ENCODE measurements at places on chromosomes 6 and 20.

- DNase-seq: no peak
These were observed 374.1 kb upstream of the HTR1E start for GRCh38 chr6:86563197-86563596.

DNA sequence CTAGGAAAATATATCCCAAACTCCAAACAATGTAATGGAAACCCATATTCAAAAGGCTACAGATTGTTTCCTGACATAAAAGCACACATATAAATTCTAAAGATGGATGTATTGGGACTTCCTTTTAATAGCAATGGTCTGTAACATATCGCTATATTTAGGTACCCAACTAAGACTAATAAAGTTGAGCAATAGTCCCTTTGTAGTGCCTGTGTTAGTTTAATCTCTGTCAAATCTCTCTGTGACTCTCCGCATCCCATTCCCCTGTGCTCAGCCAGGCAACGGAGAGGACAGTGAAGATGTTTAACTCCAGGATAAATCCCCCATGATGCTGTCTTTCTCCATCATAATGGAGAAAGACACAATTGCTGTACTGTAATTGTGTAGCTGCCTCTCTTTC is 19.0 kb downstream of the RCAN2 start:
- DNase-seq: no peak

GRCh38 chr20:21640556-21640955 is 64.9 kb upstream of the PAX1 start:
- DNase-seq: no peak

- DNase-seq: no peak
These were observed 66.5 kb downstream of the ILRUN start for GRCh38 chr6:34630040-34630439.

DNA sequence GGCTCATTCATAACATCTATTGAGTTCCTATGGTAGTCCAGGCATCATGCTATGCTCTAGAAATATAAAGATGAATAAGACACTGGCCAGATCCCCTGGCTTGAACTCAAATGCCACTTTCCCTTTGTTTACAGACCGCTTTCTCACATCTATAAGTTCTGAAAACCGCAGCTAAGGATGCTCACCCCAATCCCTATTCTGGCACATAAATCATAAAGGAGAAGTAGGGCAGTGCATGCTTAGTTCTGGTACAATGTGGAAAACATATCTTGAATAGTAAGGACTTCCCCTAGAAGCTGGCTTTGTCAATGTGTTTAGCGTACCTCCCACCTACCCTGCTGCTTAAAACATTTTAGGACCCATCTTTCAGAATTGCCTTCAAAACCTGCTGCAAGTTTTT is 26.4 kb downstream of the MRS2 start:
- DNase-seq: no peak

DNA sequence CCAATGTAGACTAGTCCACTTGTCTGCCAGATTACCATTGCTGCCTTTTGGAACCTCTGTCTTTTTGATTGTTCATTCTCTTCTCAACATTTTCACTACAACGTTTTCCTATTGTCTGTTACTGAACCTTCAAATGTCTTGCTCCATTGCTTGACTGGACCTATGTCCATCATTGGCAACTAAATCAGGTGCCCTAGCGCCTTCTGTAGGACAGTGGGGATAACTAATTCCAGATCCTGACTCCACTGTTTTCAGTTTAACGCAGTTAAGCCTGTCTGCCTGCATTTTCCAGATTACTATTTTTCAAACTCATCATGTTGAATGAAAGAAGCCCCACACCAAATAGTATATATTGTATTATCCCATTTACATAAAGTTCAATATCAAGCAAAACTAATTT is 433.6 kb downstream of the RNF144B start:
- no peak for DNase-seq

- no peak for DNase-seq
These were observed 100.5 kb downstream of the TBX18 start for GRCh38 chr6:84663866-84664265.

GRCh38 chr6:13395272-13396237 is 67.2 kb upstream of the TBC1D7 start:
- DNase-seq: no peak

DNA sequence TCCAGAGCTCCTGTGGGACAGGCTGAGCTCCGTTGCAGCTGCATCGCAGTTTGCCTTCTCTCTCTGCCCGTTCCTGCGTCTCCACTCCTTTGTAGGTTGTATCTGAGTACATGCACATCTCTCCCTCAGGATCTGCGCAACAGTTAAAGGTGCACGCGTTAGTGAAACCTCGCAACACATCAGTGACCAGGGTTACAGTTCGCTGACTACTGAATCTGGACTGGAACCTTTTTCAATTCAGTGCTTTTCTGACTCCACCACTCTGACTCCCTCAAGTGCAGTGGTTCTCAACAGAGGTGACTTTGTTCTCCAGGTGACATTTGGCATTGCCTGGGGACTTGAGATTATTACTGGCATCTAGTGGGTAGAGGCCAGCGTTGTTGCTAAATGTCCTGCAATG is 44.0 kb downstream of the UST start:
- no peak for DNase-seq

DNA sequence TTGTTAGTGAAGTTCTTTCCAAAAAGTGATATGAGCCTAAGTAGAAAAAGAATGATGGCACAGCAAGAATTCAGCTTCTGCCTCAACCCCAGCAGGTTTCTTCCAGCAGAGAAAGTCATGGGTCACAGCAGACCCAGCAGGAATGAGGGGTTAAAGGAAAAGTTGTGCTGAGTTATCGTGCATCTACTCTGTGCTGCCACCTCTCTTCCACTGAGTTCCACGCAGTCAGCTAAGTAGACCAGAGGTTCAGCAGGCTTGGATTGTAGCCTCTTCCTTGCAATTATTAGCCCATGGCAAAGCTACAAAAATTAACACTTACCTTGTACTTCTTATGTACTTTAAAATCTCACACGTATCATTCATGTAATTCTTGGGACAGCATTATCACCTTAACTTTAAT is 510.8 kb downstream of the PTPRT start:
- no peak for DNase-seq

GRCh38 chr20:57393321-57394120 is 2.3 kb downstream of the RBM38 start:
- no peak for DNase-seq

GRCh38 chr6:43886067-43886461 is 116.1 kb downstream of the VEGFA start:
- no peak for DNase-seq

DNA sequence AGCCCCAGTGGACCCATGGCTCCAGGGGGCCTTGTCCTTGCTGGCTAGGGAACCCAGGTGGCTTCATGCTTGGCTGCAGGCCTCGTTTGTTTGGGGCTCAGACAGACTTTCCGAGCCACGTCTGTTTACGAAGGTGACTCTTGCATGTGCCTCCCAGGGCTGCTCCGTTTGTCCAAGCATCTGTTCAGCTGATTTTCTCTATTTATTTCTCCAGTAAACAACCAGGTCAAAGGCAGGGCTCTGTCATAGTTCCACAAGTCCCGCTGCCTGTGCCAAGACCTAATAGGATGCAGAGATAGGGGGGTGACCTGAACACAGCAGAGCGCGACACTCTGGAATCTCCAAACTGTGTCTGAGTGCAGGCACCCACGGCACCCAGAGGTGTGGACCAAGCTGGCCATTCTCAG is 12.8 kb upstream of the SPO11 start:
- no peak for DNase-seq

DNA sequence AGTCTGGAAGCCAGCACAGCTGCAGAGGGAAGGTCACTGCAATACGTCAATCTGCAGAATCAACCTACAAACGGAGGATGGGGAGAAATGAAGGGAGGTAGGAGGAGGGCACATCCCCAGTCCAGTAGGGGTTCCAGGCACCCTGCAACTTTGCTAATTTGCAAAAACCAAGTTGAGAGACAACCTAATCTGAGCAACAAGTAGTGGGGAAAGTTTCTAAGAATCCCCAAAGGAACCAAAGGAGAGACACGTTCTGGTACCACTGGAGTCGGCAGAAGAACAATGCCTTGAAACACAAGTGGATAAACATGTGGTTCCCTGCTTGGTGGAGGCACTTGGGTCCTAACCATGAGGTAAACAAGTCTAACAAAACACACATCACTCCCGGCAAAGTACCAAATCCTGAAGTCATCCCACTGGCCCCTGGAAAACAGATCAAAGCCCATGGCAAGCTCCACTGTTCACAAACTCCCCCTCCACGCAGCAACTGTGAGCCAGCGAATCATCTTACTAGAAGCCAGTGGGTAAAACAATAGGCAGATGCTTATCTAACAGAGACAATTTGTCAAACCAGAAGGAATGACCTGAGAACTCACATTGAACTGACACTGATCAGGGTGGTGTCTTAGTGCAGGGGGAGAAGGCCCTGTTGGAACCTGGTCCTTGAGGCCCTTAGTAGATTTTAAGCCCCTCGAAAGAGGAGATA is 4.7 kb downstream of the MRPS18A start:
- DNase-seq: no peak

DNA sequence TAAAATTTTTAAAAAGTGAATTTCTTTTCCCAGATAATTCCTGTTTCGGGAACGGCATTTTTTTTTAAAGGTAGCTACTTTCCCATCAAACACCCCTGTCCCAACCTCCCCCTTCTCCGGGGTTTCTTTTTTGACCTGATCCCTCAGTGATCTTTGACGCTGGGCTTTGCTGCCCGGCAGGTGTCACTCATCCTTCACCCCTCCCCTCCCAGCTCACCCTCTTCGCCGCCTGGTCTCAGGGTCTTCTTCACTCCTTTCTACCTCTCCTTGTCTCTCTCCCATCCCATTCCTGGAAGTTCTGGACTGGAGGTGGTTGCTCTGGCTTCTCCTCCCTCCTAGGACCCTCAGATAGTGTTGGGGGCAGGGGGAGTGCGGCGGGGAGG is 329 bp upstream of the GPR6 start:
- no peak for DNase-seq

DNA sequence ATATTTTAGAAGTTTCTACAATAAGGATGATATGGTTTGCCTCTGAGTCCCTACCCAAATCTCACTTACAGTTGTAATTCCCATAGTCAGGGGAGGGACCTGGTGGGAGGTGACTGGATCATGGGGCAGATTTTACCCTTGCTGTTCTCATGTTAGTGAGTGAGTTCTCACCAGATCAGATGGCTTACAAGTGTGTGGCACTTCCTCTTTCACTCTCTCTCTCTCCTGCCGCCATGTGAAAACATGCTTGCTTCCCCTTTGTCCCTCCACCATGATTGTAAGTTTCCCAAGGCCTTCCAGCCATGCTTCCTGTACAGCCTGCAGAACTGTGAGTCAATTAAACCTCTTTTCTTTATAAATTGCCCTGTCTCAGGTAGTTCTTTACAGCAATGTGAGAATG is 527.5 kb upstream of the ID4 start:
- DNase-seq: no peak

DNA sequence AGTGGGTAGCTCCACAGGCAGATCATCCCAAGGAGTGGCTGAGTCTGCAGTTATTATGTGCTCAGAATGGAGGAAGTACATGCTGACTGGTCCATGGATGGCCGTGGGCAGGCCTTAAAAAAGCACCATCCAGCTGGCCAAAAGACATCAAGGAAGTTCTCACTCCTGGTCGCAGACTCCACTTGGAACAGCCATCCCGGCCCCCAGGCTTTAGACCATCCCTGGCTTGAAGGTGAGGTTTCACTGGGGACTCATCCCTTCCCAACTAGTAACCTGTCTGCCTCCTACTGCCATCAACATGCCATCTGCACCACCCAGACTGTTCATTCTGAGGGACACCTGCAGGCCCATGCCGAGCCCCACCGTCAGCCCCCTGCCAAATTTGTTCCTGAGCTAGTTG is 36.1 kb upstream of the OPRM1 start:
- no peak for DNase-seq

GRCh38 chr20:43294031-43294430 is 104.3 kb upstream of the PTPRT start:
- DNase-seq: no peak

DNA sequence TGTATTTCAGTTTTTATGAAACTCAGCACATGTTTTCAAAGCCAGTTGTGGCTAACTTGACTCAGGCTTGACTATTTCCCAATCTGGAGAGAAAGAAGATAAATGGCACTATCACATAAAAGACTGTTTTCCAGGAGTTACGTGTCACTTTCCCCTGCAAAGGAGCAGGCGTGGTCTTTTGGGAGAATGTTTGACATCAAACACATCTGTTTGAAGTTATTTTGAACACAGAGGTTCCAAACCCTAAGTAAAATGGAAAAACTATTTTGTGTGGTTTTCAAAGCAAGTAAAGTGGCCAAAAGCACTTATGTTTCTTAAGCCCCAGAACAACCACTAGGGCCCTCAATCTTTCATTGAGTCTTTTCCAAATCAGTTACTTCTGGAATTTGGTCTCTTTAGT is 89.7 kb downstream of the FOXF2 start:
- no peak for DNase-seq

DNA sequence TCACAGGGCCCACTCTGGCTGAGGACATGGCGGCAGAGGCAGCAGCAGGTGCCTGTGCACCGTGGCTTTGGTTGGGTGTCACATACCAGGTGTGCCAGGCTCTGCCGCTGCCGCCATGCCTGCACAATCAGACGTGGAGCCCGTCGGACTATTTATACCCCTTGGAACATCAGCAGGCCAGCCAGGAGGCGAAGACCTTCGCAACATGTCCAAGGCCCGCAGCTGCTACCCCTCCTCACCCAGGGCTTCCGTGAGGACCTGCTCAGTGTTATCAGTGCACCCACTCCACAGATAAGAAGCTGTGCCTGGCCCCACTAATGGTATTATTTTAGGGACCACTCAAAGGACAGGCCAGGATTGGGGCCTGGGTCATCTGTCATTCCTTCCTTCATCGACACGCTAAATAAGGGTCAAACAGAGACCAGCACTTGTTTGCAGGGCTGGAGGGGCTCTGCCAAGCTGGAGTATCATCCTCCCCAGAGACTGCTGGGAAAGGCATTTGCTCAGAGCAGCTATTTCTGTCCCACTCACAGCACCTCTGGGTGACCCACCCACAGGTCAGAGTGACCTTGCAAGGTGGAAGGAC is 109.2 kb downstream of the BMP7 start:
- DNase-seq: no peak

GRCh38 chr20:61477451-61477861 is 225.4 kb downstream of the CDH4 start:
- no peak for DNase-seq

GRCh38 chr6:28064272-28064671 is 16.1 kb upstream of the ZNF165 start:
- DNase-seq: no peak

GRCh38 chr20:43554369-43554768 is 4.5 kb upstream of the SGK2 start:
- no peak for DNase-seq

DNA sequence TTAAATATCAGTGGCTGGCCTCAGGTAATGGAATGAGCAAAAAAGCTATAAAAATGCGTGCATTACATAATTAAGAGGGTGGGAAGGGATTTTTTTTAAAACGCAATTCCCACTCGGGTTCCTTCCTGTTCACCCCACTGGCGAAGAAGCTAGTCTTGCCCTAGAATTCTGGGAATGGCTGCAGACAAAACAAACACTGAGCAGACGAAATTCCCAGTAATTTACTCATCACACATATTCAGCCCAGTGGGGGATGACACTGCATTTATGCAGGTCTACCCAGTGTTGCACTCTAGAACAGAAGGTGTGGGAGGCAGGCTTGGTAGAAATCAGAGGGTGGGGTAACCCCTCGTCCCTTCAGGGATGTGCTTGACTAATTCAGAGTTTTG is 2695.0 kb upstream of the DEFB115 start:
- no peak for DNase-seq

All from stimulated activated CD8-positive, alpha-beta memory T cell treated with anti-CD3 and anti-CD28 coated beads, Interleukin-12 subunit alpha, Interleukin-12 subunit beta, amount 100 ng/mL, for 1 hour (primary cell).